ENCODE measurements at places on chromosomes 11 and 22.

DNA sequence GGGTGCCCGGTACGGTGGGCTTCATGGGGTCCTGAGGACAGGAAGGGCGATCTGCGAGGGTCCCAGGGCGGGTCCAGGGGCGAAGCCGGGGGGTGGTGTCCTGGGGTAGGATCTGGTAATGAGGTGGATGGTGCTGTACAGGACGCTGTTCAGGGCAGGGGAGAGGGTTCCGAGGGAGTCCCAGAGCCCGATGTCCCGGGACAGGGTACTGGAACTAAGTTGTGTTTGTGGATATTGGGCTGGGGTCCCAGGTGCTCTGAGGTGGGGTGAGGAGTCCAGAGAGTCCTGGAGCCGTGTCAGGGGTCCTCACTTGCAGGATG, 426 bp downstream of the LZTR1 start:
- DNase-seq, result no peak

DNA sequence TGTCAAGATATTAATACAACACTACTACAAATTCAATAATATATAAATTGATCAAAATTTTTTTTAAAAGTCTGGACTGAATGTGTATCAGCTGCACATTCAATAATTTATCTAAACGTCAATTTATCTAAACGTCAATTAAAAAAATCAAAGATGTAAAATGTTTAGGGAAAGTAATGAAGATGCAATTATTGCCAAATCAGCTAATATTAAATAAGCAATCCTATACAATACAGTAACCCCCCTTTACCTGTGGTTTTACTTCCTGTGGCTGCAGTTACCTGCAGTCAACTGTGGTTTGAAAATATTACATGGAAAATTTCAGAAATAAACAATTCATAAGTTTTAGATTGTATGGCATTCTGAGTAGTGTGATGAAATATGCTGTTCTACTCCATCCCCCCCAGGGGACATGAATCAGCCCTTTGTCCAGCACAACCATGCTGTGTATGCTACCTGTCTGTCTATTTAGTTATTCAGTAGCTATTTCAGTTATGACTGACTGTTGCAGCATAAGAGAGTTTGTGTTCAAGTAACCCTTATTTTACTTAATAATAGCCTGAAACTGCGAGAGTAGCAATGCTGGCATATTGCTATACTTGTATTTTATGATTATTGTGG, 72.2 kb downstream of the CWF19L2 start:
- DNase-seq, result peak; percentile 42

DNA sequence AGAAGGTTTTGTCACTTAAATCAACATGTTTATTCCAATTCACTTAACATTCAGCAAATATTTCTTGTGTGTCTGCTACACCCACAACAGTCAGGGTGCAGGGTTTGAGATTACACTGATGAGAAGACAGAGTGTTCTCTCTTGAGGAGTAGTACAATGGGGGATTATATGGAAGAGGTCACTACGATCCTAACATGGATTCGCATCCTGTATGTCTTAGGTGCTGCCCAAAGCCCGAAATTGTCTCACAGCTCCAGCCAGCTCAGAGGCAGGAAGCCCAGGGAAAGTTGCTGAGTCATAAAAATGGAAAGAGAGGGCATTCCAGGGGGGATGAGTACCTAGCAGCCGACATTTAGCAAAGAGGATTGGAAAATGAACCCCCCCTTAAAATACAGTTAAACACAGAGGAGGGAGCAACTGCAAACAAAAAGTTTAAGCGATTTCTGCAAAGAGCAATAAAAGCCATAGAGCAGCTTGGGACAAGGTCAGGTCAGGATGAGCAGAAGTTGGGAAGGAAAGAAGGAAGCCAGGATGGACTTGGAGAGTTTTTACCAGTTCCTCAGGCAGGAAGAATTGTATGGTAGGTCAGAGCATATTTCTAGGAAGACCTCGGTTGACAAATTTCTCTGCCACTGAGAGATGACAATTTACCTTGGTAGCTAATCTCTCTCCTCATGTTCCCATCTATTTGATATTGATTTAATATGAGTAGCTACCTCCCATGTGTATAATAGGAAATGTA, 49.5 kb downstream of the IGLL5 start:
- no peak for DNase-seq

- no peak for DNase-seq
Measured at GRCh38 chr11:116793772-116794097, 2.1 kb upstream of the APOA5 start.

- no peak for DNase-seq
Measured at GRCh38 chr11:93952082-93952780, 68.9 kb upstream of the HEPHL1 start.

- DNase-seq, result no peak
Measured at GRCh38 chr11:88454881-88455280, 117.3 kb upstream of the CTSC start.

- no peak for DNase-seq
Measured at GRCh38 chr11:46321757-46322156, 25.5 kb upstream of the DGKZ start.

DNA sequence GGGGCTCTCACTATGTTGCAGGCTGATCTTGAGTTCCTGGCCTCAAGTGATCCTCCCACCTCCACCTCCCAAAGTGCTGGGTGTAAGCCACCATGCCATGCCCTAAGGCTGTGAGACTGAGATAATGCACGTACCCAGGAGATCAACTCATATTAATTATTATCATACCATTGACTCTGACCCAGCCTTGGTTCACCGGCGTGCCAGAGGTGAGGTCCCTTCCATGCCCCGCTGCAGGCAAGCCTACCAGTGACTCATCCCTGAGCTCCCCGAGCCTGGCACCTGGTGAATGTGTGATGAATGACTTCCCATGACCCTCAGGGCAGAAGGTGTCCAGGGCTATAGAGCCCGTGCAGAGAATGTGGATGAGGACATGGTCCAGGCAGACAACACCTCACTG, 12.1 kb downstream of the GAL3ST1 start:
- no peak for DNase-seq

DNA sequence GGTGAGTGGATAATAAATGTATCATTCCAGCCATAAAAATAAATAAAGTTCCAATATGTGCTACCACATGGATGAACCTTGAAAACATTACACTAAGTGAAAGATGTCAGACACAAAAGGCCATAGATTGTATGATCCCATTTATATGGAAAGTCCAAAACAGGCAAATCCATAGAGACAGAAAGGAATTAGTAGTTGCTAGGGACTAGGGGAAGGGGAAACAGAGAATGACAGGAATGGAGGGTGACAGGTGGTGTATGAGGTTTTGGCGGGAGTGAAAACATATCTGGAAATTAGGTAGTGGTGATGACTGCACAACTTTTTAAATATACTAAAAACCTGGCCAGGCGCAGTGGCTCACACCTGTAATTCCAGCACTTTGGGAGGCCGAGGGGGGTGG, 15.2 kb upstream of the CARD10 start:
- no peak for DNase-seq

GRCh38 chr11:71307811-71308645, 55.7 kb upstream of the SHANK2 start:
- DNase-seq, result no peak

- no peak for DNase-seq
Measured at GRCh38 chr11:104736502-104736901, 161.8 kb downstream of the CASP12 start.

DNA sequence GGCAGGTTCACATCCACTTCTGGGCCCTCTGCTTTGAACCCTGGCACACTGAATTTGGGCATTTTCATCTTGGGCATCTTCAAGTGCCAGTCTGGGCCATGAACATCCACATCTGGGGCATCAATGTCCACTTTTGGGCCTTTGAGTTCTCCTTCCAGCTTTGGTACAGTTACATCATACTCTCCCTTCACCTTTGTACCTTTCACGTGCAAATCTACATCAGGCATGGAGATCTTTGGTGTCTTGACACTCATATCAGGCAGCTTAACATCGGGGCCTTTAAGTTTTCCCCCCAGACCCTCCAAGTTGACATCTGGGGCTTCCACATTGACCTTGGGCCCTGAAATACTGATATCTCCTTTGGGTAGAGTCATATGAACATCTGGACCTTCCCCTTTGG, 14.5 kb downstream of the AHNAK start:
- DNase-seq, result no peak

- DNase-seq, result no peak
Measured at GRCh38 chr11:86497836-86498235, 123.1 kb downstream of the CCDC81 start.

- DNase-seq, result no peak
Measured at GRCh38 chr11:71282581-71283351, 30.4 kb upstream of the SHANK2 start.

DNA sequence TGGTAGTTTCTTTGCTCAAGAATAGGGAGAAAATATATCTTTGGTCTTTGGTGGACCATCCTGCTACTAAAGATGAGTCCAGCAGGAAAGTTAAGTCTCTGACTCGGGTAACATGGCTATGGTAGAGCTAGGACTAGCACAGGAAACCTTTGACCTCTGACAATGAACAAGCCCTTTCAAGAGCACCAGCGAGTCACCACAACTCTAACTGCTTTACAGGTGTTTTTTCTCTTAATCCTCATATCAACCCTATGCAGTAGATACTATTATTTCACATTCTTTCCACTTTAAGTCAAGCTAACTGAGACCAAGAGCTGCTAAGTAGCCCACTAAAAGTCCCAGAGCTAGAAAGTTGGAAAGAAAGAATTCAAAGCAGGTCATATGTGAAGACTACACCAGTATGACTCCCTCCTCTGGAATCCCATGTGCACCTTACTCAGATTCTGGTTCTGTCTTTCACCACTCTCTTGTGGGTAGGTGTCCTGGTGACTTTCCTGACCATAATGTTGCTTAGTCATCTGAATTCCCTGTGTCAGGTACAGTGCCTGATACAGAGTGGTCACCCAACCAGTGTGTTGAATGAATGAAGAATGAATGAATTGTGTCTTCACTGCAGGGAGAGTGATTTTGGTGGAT, 53.8 kb upstream of the ME3 start:
- DNase-seq, result no peak

DNA sequence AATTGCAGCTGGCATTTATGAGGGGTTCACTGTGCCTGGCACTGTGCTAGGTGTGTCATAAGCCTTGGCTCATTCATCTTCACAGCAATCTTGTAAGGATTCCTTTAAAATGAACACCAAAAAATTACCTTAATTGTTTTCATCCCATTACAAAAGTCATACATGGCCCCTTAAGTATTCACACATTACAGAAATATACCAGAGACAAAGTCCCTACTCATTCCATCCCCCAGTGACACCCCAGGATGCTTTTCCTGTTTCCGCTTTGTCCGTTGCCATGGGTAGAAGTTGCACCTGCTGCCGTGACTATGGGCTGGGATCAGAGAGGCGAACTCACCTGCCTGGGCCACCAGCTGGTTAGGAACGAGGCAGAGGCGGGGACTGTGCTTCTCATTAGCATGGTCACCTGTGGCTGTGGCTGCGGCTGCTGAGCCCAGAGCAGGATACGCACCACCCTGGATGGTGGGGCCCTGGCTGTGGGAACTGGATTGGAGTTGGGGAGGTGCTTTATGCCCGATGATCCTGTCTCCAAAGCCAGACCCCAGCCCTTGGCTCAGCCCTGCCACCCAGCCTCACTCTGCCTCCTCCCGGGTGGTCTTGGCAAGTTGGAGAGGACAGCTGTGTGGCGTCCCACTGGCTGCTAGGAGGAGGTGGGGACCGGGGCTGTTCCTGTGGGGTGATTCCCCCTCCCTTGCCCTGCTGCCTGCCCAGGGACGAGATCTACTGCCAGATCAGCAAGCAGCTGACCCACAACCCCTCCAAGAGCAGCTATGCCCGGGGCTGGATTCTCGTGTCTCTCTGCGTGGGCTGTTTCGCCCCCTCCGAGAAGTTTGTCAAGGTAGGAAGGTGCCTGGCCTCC, 60.8 kb downstream of the MYO7A start:
- DNase-seq, result no peak

DNA sequence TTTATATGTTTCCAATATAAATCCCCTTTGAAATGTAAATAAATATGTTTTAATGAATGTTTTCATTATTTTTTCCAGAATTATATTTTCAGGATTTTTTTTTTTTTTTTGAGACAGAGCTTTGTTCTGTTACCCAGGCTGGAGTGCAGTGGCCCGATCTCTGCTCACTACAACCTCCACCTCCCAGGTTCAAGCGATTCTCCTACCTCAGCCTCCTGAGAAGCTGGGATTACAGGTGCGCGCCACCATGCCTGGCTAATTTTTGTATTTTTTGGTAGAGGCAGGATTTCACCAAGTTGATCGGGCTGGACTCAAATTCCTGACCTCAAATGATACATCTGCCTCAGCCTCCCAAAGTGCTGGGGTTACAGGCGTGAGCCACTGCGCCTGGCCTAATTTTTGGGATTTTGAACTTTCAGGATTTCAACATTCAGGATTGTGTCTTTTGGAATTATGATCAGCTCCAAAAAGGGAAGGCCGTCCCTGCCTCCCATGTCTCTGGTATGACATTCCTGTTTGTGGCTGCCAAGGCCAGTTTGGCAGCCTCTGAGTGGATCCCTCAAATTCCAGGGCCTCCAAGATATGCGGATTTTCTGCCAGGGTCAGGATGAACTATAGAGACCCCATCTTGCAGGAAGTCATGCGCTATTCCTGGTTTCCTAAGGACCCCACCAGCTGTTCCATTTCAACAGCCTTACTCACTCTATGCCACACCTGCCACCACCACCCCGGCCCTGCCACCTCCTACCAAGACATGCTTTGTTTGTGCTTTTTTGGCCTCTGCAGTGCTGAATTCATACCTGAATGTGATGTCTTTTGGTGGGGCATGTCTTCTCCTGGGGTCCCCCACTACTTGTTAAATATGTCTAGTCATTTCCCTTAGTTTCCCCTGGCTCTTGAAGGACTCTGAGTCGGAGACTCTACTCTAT, 21.9 kb upstream of the TMPRSS4 start:
- DNase-seq, result no peak

GRCh38 chr22:44648821-44649565, 53.0 kb upstream of the PRR5 start:
- peak; percentile 30 for DNase-seq

GRCh38 chr22:38735465-38736256, 20.1 kb downstream of the SUN2 start:
- no peak for DNase-seq

DNA sequence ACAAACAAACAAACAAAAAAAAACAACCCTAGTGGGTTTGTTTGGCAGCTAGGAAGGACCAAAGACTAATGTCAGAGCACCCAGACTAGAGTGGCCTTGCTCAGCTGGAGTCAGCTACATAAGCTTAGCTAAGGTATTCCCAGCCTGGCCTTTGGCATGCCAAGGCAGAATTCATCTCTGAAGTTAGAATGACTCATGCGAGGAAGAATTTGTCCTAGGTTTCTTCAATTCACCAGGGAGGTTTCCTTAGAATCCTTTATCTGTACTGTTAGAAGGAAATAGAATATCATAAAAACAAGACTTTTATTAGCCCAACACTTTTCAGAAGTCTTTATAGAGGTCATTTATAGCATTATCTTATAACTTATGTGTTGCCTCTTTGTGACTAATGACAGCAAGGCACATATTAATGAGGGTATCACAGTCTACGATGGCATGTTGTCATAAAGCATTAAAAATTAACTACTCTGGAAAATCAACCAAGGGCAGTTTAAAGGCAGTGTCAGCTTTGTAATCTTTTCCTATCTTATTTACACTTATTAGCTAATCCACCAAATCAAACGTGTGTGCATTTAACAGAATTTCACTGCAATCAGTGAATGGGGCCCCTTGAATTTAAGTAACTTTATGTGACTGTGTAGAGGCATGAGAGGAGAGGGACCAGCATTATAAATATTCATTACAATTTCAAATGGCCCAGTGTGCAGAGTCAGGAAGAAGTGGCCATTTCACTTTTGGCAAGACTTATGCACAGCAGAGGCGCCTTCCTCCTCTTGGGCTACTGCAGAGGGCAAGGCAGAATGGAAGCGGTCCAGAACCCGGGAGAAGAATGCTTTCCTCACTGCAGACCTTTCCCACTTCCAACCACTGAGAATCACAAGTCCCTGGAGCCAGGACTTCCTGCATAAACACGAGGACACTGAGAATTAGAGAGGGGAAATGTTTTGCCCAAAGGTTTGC, 36.3 kb downstream of the SLC5A1 start:
- peak; percentile 12 for DNase-seq

Measured in skeletal muscle cell (primary cell).